Breast epithelium (tissue), 4 donors: ENCODE measurements at places on chromosomes 6 and 20. TPM values are rescaled to one million over a fixed set of nuclear protein-coding genes. Genes with fewer than 3 reads are reported as not detected.

VGLL2 gene
- not detected for total RNA-seq

APCDD1L gene
- 2.0 TPM for total RNA-seq

THBS2 gene
- 145 TPM for total RNA-seq

OR2B6 gene
- not detected for total RNA-seq

HLA-DRA gene
- total RNA-seq, result 259 TPM

GRIK2 gene
- total RNA-seq, result 1.1 TPM
